ENCODE measurements at places on chromosomes 6 and 20.

GRCh38 chr6:134822920-134823709 lies 126.8 kb downstream of the ALDH8A1 start:
- peak; percentile 86 for DNase-seq

DNA sequence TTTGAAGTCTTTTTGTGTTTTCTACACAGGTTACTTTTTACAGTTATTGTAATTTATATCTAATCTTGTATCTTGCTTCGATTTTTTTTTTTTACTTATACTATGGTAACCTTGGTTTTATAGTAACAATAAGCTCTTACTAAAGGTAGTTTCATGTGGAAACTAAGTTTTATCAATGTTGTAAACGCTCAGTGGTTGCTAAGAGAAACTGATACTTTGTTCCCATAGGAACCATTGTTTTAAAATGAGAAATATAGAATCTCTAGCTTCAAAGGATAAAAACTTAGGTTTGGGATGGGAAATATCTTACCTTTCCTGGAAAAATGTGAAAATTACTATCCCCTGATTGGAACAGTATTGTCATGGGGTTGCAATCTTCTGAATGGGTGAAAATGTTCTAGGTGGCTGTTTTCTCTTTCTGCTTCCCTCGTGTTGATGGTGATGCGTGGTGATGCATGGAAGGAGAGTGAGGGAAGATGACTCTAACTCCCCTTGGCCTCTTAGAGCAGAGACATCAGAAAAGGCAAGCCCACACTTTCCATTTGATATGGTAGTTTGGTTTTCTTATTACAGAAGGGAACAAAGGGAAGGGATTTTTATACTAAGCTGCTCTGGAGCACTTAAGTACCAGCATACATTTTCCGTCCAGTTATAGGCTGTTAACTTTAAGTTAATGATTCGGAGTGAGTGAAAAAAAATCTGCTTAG lies 23.5 kb upstream of the BACH2 start:
- DNase-seq = no peak

DNA sequence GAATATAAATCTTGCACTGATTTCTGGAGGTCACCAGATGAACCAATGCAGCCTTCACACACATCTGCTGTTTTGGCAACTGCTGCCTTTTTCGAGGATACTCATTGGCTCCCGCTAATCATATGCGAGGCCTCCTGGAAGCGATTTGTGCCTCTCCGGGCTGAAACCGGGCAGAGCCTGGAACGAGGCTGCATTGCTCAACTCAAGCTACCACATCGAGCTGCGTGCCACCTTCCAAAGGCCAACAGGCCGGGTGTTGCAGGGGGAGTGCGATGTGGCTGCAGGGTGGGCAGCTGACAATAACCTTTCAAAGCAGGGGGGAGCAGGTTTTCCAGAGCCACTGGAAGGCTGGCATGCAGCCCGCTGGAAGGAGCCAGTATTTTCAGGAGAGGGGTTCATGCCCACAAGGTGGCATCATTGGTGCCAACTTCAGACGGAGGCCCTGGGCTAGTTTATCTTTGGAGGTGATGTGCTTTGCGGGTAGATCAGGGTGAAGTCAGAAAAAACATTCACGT lies 122.6 kb upstream of the IFNGR1 start:
- no peak for DNase-seq

- DNase-seq = no peak
Measured at GRCh38 chr6:3312604-3313231, 54.0 kb downstream of the PSMG4 start.

GRCh38 chr20:8375898-8376297 lies 243.8 kb downstream of the PLCB1 start:
- DNase-seq = peak; percentile 76

DNA sequence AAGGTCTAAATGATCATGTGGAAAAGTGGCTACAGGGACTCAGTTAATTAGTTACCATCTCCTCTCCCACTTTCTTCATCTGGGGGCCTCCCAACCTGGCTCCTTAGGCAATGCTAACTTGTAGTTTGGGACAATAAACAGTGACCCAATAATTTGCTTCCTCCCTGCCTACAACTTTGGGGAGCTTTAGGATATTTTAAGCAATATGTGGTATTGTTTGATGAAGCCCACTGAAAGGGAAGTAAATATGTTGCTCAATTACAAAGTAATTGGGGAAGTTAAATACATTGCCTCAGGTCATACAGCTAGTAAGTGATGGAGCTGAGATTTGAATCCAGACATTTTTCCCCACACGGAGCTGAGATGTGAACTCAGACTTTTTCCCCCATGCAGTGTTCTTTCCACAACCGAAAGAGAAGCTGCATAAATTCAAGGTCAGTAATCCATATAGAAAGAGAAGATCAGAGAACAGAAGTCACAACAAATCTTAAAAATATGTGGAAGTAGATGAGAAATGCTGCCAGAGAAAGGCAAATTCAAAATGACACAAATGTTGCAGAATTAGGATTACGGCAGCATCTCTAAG lies 26.6 kb downstream of the ZHX3 start:
- no peak for DNase-seq
